Brain pericyte (primary cell): ENCODE measurements at places on chromosomes 7 and 10.

DNA sequence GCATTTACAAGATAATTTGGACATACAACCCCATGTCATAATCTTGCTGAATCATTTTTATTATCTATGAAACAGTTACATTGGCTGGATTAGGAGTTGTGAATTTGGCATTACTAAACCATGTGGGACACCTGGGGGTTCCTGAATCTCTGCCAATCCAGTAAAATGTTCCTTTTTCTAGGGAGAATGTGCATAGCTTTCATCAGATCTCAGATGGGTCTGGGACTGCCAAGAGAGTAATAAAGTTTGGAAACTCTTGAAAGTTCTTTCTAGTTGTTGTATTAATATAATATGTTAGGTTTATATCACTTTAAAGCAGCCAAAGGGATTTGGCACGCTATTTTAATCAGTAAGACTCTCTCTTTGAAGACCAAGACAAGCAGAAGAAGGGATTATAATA, 62.7 kb downstream of the SEMA3E start:
- DNase-seq, result no peak

GRCh38 chr10:50582046-50582445, 41.7 kb downstream of the SGMS1 start:
- DNase-seq, result no peak

- DNase-seq, result no peak
These were observed 46.3 kb upstream of the TM9SF3 start for GRCh38 chr10:96632974-96633710.

DNA sequence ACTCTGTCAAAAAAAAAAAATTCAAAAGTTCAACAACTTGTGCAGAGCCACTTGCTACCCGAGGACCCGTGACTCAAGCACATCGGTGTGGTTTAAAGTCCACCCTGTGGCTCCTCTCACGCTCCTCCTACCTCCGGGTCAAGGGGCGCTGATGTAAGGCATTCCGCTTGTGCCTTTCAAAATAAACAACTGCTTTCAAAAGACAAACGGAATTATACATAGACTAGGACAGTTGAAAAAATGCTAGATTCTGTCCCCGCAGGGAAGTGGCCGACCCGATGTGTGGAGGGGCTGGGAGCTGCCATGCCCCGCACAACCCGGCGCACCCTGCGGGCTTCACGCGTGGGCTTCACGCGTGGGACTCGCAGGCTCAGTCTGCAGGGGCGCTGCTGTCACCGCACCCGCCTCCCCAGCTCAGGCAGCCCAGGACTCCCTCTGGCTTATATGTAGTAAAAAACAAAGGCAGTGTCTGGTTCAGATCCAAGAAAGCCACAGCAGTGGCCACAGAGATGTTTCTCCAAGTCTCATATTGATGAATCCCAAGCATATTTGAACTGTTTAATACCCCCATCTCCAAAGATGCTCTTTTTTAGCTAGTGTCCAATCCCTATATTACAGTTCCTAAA, 239.7 kb upstream of the INHBA start:
- DNase-seq, result no peak

- no peak for DNase-seq
These were observed 7.6 kb downstream of the LZTS2 start for GRCh38 chr10:101007099-101007711.

DNA sequence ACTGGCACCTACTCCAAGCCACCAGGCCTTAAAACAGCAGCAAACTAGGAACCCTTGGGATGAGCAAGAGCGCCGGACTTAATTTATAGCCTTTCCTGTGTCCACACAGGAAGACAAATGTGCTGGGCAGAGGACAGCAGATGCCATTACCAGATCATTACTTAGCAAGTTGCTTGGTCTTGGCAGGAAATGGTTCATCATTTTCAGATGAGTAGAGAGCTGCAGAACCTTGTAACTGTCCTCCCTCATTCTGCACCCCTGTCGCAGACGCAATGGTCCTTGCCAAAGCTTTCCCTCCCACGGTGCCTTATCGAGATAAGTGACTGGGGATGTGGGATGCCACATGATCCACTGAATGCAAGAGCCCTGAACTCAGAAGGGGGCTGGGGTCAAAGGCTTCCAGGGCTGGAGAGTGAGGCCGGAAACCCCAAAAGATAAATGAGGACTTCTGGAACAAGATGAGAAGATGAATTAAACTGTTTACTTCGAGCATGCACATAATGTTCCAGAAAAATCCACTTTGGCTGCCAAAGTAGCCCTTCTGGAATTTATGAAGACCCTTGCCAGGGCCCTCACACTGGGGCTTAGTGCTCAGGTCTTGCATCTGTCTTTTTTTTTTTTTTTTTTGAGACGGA, 145.6 kb upstream of the ZNF32 start:
- no peak for DNase-seq

- DNase-seq, result no peak
These were observed 2.8 kb downstream of the LGI1 start for GRCh38 chr10:93760490-93760889.

GRCh38 chr10:29202386-29202940, 86.4 kb upstream of the LYZL1 start:
- no peak for DNase-seq

GRCh38 chr10:102069071-102069470, 3.9 kb downstream of the HPS6 start:
- DNase-seq, result no peak

GRCh38 chr7:54722502-54722901, 36.5 kb downstream of the SEC61G start:
- DNase-seq, result no peak

GRCh38 chr7:157409149-157409752, 72.4 kb downstream of the DNAJB6 start:
- no peak for DNase-seq

GRCh38 chr10:11887381-11888227, 64.4 kb downstream of the PROSER2 start:
- no peak for DNase-seq

GRCh38 chr10:26621889-26622711, 75.4 kb upstream of the PDSS1 start:
- no peak for DNase-seq

GRCh38 chr10:17249820-17250219, 21.8 kb downstream of the VIM start:
- DNase-seq, result no peak

GRCh38 chr10:48302515-48303476, 3.7 kb upstream of the MAPK8 start:
- no peak for DNase-seq

GRCh38 chr10:44934416-44935200, 23.5 kb downstream of the TMEM72 start:
- no peak for DNase-seq

- no peak for DNase-seq
These were observed 14.4 kb downstream of the RNF133 start for GRCh38 chr7:122684504-122684903.

DNA sequence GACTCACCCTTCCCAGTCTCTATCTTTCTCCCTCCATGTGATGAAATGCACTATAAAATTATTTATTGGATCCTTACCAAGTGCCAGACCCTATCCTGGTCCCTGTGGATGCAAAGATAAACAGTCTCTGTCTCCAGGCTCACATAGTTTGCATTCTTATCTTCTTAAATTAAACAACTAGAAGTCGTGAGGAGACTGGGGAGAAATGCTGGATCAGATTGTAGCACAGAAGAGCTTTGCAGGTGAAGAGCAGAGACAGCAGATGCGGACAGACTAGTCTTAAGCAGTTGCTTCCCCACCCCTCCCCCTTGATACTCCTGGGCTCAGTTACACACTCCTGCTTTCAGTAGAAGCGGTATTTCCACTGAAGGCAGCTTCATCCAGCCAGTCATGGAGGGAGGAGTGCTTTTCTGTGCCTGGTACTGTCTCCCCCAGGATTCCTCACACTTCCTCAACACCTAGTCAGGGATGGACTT, 20.8 kb upstream of the CDK1 start:
- no peak for DNase-seq

- DNase-seq, result no peak
These were observed 527.8 kb downstream of the LRMDA start for GRCh38 chr10:75959209-75959608.

GRCh38 chr10:19839090-19839489, 22.9 kb downstream of the PLXDC2 start:
- DNase-seq, result no peak

- no peak for DNase-seq
These were observed 897.8 kb upstream of the PHF14 start for GRCh38 chr7:10075866-10076265.

DNA sequence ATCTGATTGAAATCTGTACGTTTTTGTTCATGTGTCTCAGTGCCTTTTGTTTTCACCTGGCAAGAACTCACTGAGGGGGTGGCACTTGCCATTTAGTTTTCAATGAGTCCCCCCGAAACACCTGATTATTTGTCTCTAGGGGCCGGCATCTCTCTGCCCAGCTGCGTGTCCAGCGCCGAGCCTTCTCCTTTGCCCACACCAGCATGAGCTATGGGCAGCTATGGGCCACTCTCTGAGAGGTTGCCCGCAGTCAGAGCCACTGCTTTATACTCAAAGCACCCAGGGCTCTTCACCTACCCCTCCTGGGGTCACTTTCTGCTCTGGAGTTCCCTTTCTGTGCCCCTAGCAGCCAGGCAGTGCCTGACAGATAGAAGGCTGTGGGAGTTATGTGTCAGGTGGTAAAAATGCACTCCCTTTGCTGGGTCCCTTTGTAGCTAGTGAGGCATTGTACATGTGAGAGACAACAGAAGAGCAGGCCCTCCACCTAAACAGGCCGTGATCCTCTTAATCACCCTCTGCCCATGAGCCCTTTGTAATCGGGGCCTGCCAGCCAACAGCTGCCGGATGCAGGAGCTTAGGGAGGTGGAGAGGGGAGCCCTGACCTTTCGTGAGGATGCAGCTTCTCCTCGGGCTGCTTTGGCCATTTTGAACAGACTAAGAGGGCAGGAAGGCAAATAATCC, 133.1 kb upstream of the NPS start:
- no peak for DNase-seq

GRCh38 chr7:101832205-101832631, 14.8 kb downstream of the CUX1 start:
- DNase-seq, result no peak

DNA sequence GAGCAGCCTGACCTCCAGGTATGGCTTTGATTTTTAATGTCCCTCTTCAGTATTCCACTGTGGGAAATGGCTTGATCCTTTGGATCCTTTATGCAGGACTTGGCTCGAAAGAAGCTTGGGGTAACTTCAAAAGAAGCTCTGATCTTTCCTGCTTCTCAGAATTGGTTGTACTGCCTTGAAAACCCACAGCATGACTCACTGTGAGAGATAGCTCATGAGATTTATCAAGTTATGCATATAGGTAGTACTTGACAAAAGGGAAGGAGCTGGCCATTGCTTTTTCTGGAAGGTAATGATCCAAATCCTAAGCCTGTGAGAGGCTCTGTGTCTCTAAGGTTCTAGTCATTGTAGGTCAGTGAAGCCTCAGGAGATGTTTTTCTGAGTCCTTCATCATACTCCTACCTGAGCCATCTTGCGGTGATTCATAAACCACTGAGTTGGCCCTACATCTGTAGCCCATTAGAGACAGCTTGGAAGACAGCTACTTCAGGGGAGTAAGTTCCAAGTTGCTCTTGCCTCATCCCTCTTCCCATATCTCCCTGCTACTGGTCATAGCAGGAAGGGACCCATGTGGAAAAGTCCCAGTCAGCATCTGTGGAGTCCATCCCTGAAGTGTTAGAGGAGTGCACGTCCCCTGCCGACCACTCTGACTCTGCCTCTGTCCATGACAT, 36.7 kb upstream of the NFKB2 start:
- DNase-seq, result no peak

DNA sequence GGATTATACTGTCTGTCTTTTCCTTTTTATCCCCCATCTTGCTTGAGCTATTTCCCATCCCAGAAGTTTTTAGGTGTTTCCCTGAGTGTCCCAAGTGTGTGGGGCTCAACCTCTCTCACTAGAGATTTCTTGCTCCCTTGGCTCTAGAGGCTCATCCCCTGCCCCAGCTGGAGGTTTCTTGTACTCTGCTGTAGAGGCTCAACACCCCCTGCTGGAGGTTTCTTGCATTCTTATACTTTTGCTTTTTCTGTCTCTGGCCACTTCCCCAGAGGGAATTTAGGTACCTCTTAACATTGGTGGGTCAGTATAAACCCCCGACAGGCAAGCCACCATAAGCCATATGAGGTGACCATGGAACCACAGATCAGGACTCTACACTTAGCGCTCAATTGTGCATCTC, 114.2 kb upstream of the FAM3C start:
- DNase-seq, result no peak

GRCh38 chr7:143436325-143436946, 6.8 kb upstream of the TAS2R60 start:
- no peak for DNase-seq

- DNase-seq, result no peak
These were observed 132.2 kb upstream of the NPVF start for GRCh38 chr7:25360451-25360850.

- no peak for DNase-seq
These were observed 63.3 kb downstream of the TMEM26 start for GRCh38 chr10:61389887-61390286.

GRCh38 chr10:17200001-17200911, 1.2 kb downstream of the TRDMT1 start:
- DNase-seq, result no peak

DNA sequence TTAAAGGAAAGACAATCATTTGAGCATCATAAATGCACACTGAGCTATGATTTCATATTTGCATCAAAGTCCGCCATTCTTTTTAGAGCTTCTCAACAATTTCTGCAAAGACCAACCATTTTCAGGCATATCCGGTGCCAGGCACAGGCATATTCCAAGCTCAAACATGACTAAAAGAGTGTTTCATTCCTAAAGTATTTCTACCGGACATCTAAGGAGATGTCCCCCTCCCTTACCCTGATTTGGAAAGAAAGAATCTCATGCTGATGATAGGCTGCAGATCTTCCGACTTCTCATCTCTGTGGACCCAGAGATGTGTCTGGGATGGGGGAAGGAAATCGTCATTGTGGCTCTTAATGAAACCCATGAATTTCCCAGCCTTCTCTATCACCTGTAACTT, 600.5 kb upstream of the MGMT start:
- DNase-seq, result no peak

DNA sequence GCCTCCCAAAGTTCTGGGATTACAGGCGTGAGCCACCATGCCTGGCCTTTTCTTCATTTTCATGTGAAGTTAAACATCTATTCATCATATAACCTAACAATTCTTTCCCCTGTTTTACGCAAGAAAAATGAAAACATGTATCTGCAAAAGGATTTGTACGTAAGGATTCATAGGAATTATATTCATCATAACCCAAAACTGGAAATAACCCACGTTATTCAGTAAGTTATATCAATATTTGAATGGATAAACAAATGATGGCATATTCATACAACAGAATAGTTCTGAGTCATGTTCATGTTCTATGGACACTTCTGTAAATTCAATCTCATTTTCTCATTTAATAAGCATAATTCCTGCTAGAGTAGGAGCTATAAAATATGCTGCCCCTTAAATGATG, 35.2 kb upstream of the CAV2 start:
- no peak for DNase-seq

DNA sequence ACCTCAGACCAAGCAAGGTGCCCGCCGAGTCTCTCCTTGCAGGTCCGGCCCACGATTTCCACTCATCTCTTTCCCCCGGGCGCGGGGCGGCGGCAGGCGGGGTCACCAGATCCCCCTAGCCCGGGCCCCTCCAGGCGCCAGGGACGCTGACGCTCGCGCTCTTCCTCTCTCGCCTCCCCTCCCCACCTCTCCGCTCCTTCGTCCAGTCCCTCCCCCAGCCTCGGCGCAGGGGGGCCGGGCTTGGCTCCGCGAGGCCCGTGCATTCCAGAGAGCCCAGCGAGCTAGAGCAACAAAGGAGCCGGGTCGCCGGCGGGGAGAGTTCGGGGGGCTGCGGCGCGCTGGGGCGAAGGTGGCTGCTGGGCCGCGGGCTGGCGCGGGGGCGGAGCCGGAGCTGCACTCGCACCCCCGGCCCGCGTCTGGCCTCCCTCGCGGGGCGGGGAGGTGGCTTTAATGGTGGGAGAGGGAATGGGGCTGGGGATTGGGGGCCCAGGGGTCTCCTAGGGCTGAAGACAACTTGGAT, at the start of gene SMO:
Gene SMO (plus strand): TSS at position 262 of the 520 bp plus-strand sequence. CDS start 519 bp downstream, outside the sequence.
- no peak for DNase-seq
